ENCODE measurements at places on chromosomes 16 and 17. TPM values are rescaled to one million over a fixed set of nuclear protein-coding genes. Genes with fewer than 3 reads are reported as not detected.
A peak's percentile ranks its signal among the peaks of the same experiment; 100 is the strongest.

GRCh38 chr16:68074850-68075555, 10.2 kb upstream of the NFATC3 start:
- peaks cover 83% of the 10 kb centered on the region for H3K36me3 ChIP-seq
- H3K4me1 ChIP-seq = peaks cover 86% of the 10 kb centered on the region
- no peaks in the 10 kb centered on the region for H3K27me3 ChIP-seq
- H3K27ac ChIP-seq = peak overlapping the region; percentile 97
- peak overlapping the region; percentile 63 for H3K4me3 ChIP-seq

DNA sequence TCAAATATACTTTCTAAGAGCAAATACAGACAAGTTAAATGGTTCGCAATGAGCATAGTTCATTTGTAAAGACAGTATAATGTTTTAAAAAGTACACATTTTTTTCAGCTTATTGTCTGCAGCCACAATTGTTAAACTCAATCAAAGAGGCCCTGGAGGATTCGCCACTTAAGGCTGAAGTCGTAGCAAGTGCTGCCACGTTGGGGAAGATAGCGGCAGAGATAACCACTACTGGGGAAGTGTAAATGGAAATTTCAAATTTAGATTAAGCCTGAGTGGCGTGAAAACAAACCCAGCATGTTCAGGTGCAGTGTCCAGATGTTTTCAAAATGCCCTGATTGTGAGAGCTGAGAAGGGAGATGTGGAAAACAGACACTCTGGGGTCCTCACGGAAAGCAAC, 8.4 kb downstream of the PMP22 start:
- H3K27me3 ChIP-seq = peaks cover 45% of the 10 kb centered on the region
- no peak overlapping the region for H3K4me3 ChIP-seq
- H3K27ac ChIP-seq = no peak overlapping the region
- H3K4me1 ChIP-seq = peaks cover 16% of the 10 kb centered on the region
- no peak for DNase-seq

DNA sequence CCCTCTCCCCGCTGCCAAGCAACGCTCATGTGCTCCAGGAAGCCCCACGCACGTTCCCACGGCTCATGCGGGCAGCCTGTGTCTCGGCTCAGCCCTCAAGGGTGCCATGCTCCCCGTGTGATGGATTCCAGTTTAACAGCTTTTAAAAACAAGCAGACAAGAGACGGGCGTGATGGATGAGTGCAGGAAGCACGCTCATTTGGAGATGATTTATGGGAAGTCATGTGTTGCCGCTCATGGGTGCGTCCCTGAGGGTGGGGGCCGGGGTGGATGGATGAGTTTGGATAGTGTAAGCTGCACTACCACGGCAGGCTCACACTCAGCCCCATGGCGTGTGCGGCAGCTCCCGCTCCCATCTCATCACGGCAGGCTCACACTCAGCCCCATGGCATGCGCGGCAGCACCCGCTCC, 132.8 kb downstream of the RBFOX3 start:
- no peaks in the 10 kb centered on the region for H3K36me3 ChIP-seq
- no peaks in the 10 kb centered on the region for H3K4me1 ChIP-seq
- H3K4me3 ChIP-seq = no peak overlapping the region
- peaks cover 10% of the 10 kb centered on the region for H3K27me3 ChIP-seq
- no peak for DNase-seq

DNA sequence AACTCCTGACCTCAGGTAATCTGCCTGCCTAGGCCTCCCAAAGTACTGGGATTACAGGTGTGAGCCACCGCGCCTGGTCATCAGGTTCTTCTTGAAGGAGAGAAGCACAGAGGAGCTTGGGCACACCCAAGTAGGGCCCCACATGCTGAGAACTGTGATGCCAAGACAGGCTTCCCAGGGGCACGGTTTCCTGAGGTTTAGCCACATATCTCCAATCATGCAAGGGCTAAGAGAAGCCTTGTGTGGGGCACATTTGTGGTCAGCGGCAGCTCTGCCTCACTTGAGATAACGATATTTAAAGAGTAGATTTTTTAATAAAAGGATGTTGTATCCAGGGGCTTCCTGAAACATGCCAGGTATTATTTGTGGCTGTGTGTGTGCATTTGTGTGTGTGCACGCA, 46.9 kb downstream of the CUEDC1 start:
- H3K27ac ChIP-seq = no peak overlapping the region
- H3K4me1 ChIP-seq = peaks cover 4% of the 10 kb centered on the region
- no peaks in the 10 kb centered on the region for H3K36me3 ChIP-seq
- no peak overlapping the region for H3K4me3 ChIP-seq
- peaks cover 6% of the 10 kb centered on the region for H3K27me3 ChIP-seq

GRCh38 chr17:81511804-81512561, 616 bp downstream of the ACTG1 start:
- DNase-seq = peak; percentile 30
- peaks cover 52% of the 10 kb centered on the region for H3K36me3 ChIP-seq
- H3K27ac ChIP-seq = peak overlapping the region; percentile 75
- no peaks in the 10 kb centered on the region for H3K27me3 ChIP-seq
- H3K4me1 ChIP-seq = peaks cover 27% of the 10 kb centered on the region
- peak overlapping the region; percentile 97 for H3K4me3 ChIP-seq

DNA sequence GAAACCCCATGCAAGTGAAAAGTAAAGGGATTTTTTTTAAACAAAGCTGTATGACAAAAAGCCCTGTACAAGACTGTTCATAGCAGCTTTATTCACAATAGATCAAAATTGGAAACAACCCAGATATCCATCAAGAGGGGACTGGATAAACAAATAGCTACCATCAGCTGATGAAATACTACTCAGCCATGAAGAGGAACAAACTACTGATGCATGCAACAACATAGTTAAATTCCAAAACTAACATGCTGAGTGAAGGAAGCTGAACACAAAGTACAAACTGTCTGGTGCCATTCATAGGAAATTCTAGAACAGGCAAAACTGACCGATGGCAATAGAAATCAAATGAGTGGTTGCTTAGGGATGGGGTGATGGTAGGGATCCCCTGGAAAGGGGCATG, 15.1 kb downstream of the FOXJ1 start:
- no peak overlapping the region for H3K4me3 ChIP-seq
- no peaks in the 10 kb centered on the region for H3K36me3 ChIP-seq
- H3K27me3 ChIP-seq = no peaks in the 10 kb centered on the region
- H3K4me1 ChIP-seq = peaks cover 13% of the 10 kb centered on the region

- H3K4me1 ChIP-seq = no peaks in the 10 kb centered on the region
- H3K27ac ChIP-seq = no peak overlapping the region
- no peak overlapping the region for H3K4me3 ChIP-seq
- no peak for DNase-seq
Measured at GRCh38 chr16:64648282-64648681, 473.6 kb downstream of the CDH11 start.

GRCh38 chr17:50956750-50957523, 90.8 kb upstream of the TOB1 start:
- no peak overlapping the region for H3K27ac ChIP-seq
- H3K4me1 ChIP-seq = peaks cover 2% of the 10 kb centered on the region
- H3K36me3 ChIP-seq = no peaks in the 10 kb centered on the region
- no peaks in the 10 kb centered on the region for H3K27me3 ChIP-seq
- no peak overlapping the region for H3K4me3 ChIP-seq
- DNase-seq = peak; percentile 53

GRCh38 chr17:9987779-9988585, 82.9 kb upstream of the RCVRN start:
- H3K4me1 ChIP-seq = no peaks in the 10 kb centered on the region
- H3K27ac ChIP-seq = no peak overlapping the region
- no peaks in the 10 kb centered on the region for H3K36me3 ChIP-seq
- DNase-seq = no peak
- H3K4me3 ChIP-seq = no peak overlapping the region

- H3K36me3 ChIP-seq = no peaks in the 10 kb centered on the region
- H3K27ac ChIP-seq = no peak overlapping the region
- H3K4me1 ChIP-seq = peaks cover 14% of the 10 kb centered on the region
- no peak overlapping the region for H3K4me3 ChIP-seq
- DNase-seq = peak; percentile 23
Measured at GRCh38 chr16:81831722-81832126, 52.6 kb downstream of the PLCG2 start.

GRCh38 chr17:4648741-4649140, 7.3 kb upstream of the ALOX15 start:
- no peaks in the 10 kb centered on the region for H3K36me3 ChIP-seq
- no peak overlapping the region for H3K4me3 ChIP-seq
- H3K27me3 ChIP-seq = peaks cover 45% of the 10 kb centered on the region
- H3K27ac ChIP-seq = no peak overlapping the region

- no peaks in the 10 kb centered on the region for H3K27me3 ChIP-seq
- H3K27ac ChIP-seq = no peak overlapping the region
- H3K4me3 ChIP-seq = no peak overlapping the region
Measured at GRCh38 chr17:67353161-67353560, 13.2 kb downstream of the PSMD12 start.

DNA sequence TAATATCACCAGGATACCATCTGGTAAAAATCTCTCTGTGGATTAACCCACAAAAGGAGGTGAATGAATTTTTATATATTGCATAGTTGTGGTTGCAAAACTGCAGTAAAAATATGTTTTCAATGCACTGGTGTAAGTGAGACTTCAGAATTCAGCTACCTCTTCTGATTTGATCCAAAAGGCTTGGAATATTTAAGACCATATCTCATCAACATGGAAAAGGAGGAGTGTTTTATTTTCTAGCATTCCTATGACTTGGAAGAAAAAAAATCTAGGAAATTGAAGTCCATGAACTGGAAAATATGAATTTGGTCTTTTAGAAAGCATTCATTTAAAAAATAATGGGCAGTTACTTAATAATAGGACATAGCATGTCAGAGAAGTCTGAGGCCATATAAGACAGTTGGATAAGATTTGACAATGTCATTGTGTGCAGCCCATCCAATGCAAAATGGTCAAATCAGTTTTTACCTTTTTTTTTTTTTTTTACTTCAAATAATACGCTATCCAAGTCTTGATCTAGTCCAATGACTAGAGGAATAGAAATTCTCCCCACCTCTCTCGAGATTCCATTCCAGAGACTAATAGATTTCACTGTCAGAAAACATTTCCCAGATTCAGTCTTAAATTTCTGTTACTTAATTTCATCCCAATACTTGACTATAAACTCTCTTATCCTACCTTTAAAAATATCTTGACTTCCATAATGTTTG, 364.9 kb upstream of the PMFBP1 start:
- DNase-seq = no peak
- H3K27ac ChIP-seq = no peak overlapping the region
- H3K4me3 ChIP-seq = no peak overlapping the region
- no peaks in the 10 kb centered on the region for H3K4me1 ChIP-seq

GRCh38 chr16:8935989-8936388, 27.7 kb downstream of the USP7 start:
- H3K27me3 ChIP-seq = no peaks in the 10 kb centered on the region
- no peak overlapping the region for H3K4me3 ChIP-seq
- DNase-seq = no peak
- H3K27ac ChIP-seq = peak overlapping the region; percentile 36
- no peaks in the 10 kb centered on the region for H3K36me3 ChIP-seq
- peaks cover 41% of the 10 kb centered on the region for H3K4me1 ChIP-seq

- no peak overlapping the region for H3K27ac ChIP-seq
- peak overlapping the region; percentile 67 for H3K4me3 ChIP-seq
- no peaks in the 10 kb centered on the region for H3K36me3 ChIP-seq
- no peak for DNase-seq
- peaks cover 9% of the 10 kb centered on the region for H3K4me1 ChIP-seq
Measured at GRCh38 chr17:75752802-75753513, 12.0 kb downstream of the GALK1 start.

GRCh38 chr17:82117139-82118090, 19.4 kb upstream of the FASN start:
- peaks cover 10% of the 10 kb centered on the region for H3K4me1 ChIP-seq
- H3K4me3 ChIP-seq = no peak overlapping the region
- no peak overlapping the region for H3K27ac ChIP-seq
- DNase-seq = no peak

DNA sequence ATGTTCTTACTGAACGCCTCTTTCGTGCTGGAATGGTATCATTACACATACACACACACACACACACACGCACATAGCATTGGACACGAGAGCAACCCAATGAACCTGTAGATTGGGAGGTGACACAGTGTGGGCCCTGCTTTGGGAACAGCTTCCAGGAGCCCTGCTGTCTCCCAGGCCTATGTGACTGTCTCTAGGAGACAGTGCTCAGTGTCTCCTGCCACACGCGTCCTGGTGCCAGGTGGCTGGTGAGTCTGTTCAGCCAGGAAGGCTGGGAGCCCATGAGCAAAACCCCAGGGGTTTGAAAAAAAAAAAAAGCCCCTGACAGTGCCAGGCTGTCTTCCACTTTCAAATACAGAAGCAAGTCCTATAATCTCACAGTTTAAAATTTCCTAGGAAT, 2.4 kb upstream of the SPOP start:
- no peak overlapping the region for H3K27ac ChIP-seq
- peaks cover 6% of the 10 kb centered on the region for H3K36me3 ChIP-seq
- DNase-seq = no peak

GRCh38 chr16:72066747-72067146, 3.7 kb downstream of the HPR start:
- no peak for DNase-seq
- H3K4me3 ChIP-seq = no peak overlapping the region
- no peaks in the 10 kb centered on the region for H3K36me3 ChIP-seq
- H3K27me3 ChIP-seq = no peaks in the 10 kb centered on the region

DNA sequence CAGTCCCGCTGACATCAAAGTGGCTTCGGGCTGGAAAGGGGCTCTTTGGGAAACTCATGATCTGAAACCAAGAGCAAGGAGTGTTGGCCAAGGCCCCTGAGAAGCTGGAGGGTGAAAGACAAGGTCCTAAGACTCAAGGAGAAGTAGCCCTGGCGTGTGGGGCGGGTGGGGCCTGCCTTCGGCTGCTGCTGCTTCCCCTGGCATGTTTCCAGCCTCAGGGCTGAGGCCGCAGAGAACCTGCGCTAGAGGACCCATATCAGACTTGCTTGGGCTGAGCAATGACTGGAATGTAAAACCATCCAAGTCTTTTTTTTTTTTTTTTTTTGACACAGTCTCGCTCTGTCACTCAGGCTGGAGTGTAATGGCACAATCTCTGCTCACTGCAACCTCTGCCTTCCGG, 67.5 kb upstream of the GCSH start:
- no peaks in the 10 kb centered on the region for H3K27me3 ChIP-seq
- no peak overlapping the region for H3K27ac ChIP-seq
- H3K36me3 ChIP-seq = no peaks in the 10 kb centered on the region
- no peaks in the 10 kb centered on the region for H3K4me1 ChIP-seq
- no peak for DNase-seq
- H3K4me3 ChIP-seq = no peak overlapping the region

- no peak for DNase-seq
- H3K27ac ChIP-seq = no peak overlapping the region
- no peaks in the 10 kb centered on the region for H3K36me3 ChIP-seq
- no peaks in the 10 kb centered on the region for H3K4me1 ChIP-seq
Measured at GRCh38 chr17:11545696-11546095, 52.6 kb upstream of the DNAH9 start.

- H3K27ac ChIP-seq = no peak overlapping the region
- peaks cover 9% of the 10 kb centered on the region for H3K4me1 ChIP-seq
- H3K36me3 ChIP-seq = no peaks in the 10 kb centered on the region
- H3K27me3 ChIP-seq = peaks cover 5% of the 10 kb centered on the region
- DNase-seq = no peak
Measured at GRCh38 chr17:31072186-31072585, 22.6 kb upstream of the NF1 start.

TBKBP1 gene
- total RNA-seq = 11.3 TPM

SPATA32 gene
- total RNA-seq = 0.67 TPM

CCDC102A gene
- total RNA-seq = 6.3 TPM

CCDC78 gene
- total RNA-seq = 8.3 TPM

DNAH17 gene
- total RNA-seq = 0.11 TPM

SLC16A6 gene
- total RNA-seq = 3.1 TPM

SCN4A gene
- total RNA-seq = 0.14 TPM

WNT3 gene
- not detected for total RNA-seq

C1QL1 gene
- 0.41 TPM for total RNA-seq

MT1M gene
- not detected for total RNA-seq

NAGPA gene
- 11.1 TPM for total RNA-seq

SCNN1B gene
- not detected for total RNA-seq

PRR11 gene
- total RNA-seq = 51.5 TPM

HEATR9 gene
- 0.16 TPM for total RNA-seq
